Astrocyte (in vitro differentiated cells and primary cell): ENCODE measurements at places on chromosomes 16 and 17. TPM values are rescaled to one million over a fixed set of nuclear protein-coding genes. Genes with fewer than 3 reads are reported as not detected.
A peak's percentile ranks its signal among the peaks of the same experiment; 100 is the strongest.

DNA sequence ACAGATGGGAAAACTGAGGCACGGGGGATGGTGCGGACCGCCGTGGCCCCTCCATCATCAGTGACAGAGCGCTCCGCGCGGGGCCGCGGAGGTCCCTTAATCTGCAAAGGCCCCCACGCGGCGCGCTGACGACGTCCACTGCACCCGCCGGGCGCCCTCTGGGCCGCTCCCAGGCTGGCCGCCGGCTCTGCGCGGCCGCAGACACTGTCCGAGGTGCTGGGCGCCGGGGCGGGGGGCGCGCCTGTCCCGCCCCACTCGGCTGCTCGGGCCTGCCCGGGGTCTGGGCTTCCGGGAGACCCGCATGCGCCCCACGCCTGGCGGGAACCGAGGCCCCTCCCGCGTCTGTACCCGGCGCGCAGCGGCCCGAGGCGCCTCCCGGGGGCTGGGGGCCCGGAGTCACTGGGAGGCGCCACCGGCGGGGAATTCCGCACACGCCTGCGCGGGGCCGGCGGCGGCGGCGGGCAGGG, 550 bp upstream of the RNF213 start:
- peak; percentile 43 for DNase-seq
- no peaks in the 10 kb centered on the region for H3K36me3 ChIP-seq
- peak overlapping the region; percentile 61 for H3K27ac ChIP-seq
- H3K27me3 ChIP-seq: no peaks in the 10 kb centered on the region

DNA sequence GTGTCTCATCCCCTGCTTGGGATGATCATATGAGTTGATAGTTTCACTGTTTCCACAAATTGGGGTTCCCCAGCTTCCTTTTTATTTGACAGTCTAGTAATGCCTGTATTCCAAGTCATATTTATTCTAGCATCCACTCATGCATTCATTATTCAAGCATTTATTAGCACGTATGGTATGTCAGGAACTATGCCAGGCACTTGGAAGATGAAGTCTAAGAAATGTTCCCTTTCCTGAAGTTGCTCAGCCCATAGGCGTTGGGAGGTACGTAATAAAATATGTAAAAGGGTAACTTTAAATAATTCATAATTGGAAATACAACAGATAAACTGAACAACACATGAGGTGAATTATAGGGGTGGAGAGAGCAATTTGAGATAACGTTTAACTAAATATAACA, 338.0 kb upstream of the MAF start:
- H3K4me1 ChIP-seq: no peaks in the 10 kb centered on the region
- no peak overlapping the region for H3K27ac ChIP-seq
- no peak overlapping the region for H3K4me3 ChIP-seq
- no peak for DNase-seq

DNA sequence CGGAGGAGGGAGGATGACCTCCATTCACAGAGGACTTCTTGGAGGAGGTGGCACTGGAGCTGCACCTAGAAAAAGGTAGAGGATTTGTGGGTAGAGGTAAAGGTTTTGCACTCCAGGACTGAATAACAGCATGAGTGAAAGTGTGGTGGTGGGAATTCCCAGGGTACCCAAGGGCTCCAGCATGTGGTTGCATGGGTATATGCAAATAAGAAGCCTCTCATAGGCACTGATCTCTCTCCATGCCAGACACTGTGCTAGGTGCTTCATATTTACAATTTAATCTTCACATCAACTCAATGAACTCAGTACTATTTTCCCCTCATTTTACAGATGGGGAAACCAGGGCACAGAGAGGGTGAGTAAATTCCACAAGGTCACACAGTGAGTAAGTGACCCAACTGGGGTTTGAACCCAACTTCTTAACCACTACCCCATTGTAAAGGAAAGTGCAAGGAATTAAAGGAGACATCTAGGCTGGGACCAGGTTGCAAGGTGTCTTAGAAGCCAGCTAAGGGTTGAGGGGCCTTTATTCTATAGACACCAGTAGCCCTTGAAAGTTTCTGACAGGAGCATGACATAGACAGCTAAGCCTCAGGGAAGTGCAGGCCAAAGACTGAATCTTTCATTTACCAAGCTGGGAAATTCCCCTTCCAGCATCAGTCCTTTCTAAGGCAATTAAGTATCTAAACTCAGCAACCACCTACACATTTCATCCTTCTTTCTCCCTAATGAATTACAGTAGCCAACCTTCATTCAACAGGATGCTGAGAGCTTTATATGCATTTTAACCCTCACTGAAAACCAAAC, 21.3 kb downstream of the SCNN1B start:
- no peak for DNase-seq
- H3K4me1 ChIP-seq: no peaks in the 10 kb centered on the region
- H3K27ac ChIP-seq: no peak overlapping the region
- no peak overlapping the region for H3K4me3 ChIP-seq
- no peaks in the 10 kb centered on the region for H3K36me3 ChIP-seq

- no peak for DNase-seq
Measured at GRCh38 chr17:9023392-9024218, 2.3 kb downstream of the NTN1 start.

DNA sequence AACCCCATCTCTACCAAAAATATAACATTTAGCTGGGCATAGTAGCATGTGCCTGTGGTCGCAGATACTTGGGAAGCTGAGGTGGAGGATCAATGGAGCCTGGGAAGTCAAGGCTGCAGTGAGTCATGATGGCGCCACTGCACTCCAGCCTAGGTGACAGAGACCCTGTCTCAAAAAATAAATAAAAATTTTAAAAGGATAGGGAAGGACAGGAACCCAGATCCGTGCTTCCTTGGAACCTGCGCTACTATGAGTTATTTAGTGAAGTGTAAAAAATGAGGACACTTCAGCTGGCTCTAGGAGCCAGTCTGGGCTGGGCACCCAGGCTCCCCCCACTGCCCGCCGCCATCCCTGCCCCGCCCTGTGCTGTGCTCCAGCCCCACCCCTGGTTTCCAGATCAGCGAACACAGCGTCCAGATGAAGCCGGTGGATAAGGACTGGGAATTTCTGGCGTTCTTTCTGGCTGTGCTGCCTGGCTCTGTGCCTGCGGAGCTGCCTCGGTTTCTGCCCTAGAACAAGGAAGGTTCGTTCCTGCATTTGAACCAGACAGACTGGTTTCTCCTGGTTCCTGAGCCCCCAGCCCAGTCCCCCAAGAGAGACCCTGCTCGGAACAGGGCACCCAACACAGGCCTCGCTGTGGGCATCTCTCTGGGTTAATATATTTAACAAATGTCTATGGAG, 18.5 kb downstream of the PLLP start:
- peak; percentile 61 for DNase-seq
- H3K27me3 ChIP-seq: no peaks in the 10 kb centered on the region
- no peaks in the 10 kb centered on the region for H3K36me3 ChIP-seq
- H3K4me3 ChIP-seq: no peak overlapping the region

DNA sequence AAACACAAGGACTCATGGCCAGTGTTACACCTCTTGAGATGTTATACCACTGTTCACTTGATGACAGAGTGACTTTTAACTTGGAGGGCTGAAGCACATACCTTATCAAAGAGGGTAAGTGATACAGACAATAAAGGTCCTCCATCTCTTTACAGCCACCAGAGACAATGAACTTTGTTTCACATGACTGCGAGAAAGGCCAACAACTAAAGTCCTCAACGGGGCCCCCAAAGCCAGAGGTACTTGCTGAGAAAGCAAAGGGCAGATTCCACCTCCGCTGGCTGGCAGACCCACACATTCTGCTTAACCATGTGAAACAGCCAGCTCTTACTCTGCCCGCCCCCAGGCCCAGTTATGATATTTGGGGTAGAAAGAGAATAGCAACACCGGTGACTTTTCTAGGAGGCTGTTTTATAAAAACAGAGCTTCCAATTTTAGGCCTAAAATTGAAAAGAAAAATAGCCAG, 21.4 kb downstream of the DCUN1D3 start:
- H3K4me1 ChIP-seq: peaks cover 24% of the 10 kb centered on the region
- no peak for DNase-seq
- no peaks in the 10 kb centered on the region for H3K36me3 ChIP-seq

DNA sequence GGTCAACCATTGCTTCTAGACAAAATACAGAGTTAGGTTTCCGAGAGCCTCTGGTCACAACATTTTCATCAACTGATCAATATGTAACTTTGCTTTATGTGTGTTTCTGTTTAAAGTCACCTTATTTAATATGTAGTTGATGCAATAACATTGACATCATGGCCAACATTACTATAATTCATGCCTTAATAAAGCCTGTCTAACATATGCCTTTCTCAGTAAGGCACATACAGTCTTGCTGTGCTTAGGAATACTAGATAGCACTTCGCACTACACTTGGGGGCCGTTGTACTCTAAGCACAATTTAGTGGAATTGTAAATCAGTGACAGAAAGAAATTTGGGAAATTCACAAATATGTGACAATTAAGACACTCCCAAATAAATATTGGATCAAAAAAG, 9.6 kb upstream of the SCNN1G start:
- H3K4me1 ChIP-seq: no peaks in the 10 kb centered on the region
- no peaks in the 10 kb centered on the region for H3K36me3 ChIP-seq
- DNase-seq: no peak
- no peak overlapping the region for H3K27ac ChIP-seq
- peaks cover 4% of the 10 kb centered on the region for H3K27me3 ChIP-seq

- no peak for DNase-seq
- no peak overlapping the region for H3K27ac ChIP-seq
- no peak overlapping the region for H3K4me3 ChIP-seq
- peaks cover 11% of the 10 kb centered on the region for H3K4me1 ChIP-seq
- peaks cover 24% of the 10 kb centered on the region for H3K36me3 ChIP-seq
Measured at GRCh38 chr17:3812771-3813170, 11.8 kb upstream of the ITGAE start.

DNA sequence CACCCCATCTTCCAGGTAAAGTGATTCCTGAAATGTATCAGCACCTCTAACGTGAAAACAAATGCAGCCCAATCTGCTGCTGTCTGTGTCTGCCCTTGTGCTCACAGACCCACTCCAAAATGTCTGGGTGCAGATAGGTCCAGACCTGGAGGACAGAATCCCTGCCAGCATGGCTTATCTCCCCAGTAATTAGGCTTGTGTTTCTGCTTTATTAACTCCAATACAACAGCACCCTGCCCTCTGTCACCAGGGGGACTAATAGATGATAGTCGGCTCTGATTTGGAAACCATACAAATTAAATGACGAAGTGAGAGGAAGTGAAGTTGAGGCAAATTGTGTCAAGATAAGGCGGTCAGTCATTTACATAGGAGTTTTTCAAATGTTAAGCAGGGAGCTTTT, 608.3 kb upstream of the SALL1 start:
- no peak for DNase-seq
- H3K27ac ChIP-seq: no peak overlapping the region
- H3K4me1 ChIP-seq: no peaks in the 10 kb centered on the region
- no peak overlapping the region for H3K4me3 ChIP-seq

The PYDC1 gene
- not detected in 2 replicates for total RNA-seq
